NCI-H1436 treated with DMSO at 0.1 percent for 48 hours (cell line): ENCODE measurements at places on chromosomes 3 and 15.

DNA sequence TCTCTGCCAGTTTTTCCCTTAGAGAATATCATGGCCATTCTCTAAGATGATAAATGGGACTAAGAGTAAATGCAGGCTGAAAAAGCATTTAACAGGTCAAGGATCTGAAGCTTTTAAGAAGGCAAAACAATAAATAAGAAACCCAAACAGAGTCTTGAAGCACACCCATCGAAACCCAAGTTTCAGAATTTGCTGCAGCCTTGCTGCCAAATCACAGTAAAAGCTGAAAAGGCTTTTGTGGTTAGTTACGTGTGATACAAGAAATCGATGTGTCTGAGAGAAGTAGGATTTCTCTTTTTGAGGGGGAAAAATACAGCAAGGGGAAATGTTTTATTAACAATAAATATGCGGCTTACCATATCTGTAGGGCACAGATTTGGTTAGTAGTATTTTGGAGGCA lies 92.0 kb downstream of the IGF1R start:
- DNase-seq = no peak

GRCh38 chr3:181718987-181719911 lies 7.5 kb downstream of the SOX2 start:
- no peak for DNase-seq

DNA sequence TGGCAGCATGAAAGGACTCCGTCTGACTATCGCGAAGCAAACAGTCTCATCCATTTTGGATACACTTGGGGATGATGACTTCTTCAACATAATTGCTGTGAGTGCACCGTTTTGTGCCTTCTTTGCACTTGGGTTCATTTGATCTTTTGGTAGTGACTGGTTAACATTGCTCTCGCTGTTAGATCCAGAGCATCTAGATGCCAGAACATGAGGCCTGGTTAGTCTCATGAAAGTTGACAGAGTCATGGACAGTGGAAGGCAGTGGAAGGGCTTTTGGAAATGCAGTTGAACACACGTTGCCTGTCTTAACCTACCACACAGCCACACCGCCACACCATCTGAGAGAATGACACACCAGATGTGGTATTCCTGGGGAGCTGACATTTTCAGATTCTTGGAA lies 357.9 kb downstream of the LRTM1 start:
- no peak for DNase-seq

DNA sequence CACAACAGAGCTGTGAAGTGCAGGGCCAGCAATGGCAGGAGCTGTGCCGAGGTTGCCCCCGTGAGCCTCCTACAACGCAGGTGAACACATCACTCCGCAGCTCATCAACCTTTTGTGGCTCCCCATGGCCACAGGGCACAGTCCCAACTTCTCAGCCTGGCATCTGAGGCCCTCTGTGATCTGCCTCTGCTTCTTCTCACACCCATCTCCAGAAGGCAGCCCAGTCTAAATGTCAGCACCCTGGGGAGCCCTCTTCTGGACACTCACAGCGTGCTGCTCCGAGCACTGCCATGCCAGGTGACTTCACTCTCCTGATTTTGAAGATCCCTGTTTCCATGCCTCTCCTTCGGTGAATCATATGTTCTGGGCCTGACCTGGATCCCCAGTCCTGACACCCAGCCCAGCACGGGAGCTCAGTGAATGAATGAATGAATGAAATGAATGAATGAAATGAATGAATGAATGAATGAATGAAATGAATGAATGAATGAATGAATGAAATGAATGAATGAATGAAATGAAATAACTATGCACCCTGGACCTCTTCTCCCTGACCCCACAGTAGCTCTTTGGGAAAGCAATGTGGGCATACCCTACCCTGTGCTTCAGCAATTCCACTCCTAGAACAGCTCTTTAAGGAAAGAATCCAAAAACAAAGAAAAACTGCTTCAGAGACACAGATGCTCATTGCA lies 17.9 kb upstream of the SKIC8 start:
- no peak for DNase-seq

DNA sequence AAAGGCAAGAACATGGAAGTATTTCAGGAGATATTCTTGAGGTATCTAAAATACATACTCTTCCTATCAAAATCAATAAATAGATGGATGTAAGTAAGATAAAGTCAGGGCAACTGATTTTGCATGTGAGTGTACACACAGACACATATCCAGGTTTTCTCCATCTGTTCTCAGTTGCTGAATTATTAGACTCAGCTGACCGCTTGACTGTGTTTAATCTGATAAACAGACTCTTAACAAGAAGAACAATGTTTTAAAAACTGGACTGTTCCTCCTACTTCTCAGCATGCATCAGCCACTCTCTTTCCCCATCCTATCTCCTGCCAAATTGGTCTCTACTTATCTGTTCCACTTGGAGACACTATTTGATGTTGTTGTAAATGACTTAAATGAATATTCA lies 73.5 kb downstream of the GOLGA8G start:
- no peak for DNase-seq

DNA sequence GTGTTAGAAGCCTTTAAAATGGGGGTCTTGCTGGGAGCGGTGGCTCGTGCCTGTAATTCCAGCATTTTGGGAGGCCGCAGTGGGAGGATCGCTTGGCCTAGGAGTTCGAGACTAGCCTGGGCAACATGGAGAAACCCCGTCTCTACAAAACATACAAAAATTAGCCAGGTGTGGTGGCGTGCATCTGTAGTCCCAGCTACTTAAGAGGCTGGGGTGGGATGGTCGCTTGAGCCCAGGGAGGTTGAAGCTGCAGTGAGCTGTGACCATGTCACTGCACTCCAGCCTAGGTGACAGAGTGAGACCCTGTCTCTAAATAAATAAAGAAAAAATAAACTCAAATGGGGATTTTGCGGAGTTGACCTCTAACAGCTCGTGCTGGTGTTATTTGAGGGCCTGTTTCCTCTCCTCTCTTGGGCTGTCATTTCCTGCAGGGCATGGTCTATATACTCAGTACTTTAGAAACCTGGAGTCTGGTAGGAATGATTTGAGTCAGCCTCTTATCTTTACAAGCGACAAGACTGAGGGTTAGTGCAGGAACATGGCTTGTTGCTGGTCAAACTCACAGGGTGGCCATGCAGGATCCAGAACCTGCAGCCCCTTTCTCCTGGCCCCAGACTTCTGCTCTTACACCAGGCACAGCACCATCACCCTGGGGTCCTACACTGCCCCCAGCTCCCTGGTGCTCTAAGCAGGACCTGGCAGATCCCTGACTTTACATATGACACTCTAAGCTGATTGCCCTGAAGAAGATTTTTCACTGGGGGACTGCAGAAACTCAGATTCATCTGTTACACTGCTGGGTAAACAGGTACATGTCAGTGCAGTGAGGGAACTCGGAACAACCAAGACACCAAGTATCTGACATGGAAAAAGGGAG lies 15.1 kb downstream of the EHD4 start:
- DNase-seq = no peak

- no peak for DNase-seq
Measured at GRCh38 chr3:112314649-112315048, 18.3 kb upstream of the CD200 start.

DNA sequence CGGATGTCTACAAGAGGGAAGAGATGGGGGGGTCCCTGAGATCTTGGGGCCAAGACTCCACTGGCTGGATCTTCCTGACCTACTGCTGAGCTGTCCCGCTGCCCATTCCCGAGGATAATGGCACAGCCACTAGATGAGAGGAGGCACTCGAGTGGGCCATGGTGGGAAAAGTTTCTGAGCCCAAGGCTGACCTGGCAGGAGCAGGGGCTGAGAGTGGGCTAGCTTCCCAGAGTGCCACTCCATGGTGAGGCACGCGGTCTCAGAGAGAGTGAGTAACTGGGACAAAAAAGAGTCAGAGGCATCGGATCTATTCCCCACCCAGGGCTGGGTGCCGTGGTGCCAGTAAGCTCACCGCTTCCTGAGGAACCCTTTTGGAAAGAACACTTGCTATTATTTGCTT lies 10.9 kb downstream of the SLC51B start:
- no peak for DNase-seq

- DNase-seq = no peak
Measured at GRCh38 chr3:2915826-2916225, 194.3 kb downstream of the IL5RA start.

GRCh38 chr3:40871394-40871793 lies 327.9 kb upstream of the CTNNB1 start:
- DNase-seq = no peak

- no peak for DNase-seq
Measured at GRCh38 chr3:82329300-82329699, 567.9 kb upstream of the GBE1 start.

DNA sequence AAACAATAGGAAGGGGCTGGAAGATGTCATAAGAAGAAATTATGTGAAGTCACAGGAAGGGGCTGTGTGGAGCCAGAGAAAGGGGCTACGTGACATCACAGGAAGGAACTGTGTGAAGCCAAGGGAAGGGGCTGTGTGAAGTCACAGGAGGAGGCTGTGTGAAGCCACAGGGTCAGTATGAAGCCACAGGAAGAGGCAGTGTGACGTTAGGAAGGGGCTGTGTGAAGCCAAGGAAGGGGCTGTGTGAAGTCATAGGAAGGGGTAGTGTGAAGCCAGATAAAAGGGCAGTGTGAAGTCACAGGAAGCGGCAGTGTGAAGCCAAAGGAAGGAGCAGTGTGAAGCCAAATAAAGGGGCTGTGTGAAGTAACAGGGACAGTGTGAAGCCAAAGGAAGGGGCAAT lies 32.5 kb downstream of the GASK1A start:
- DNase-seq = no peak

- DNase-seq = no peak
Measured at GRCh38 chr3:124303305-124303910, 311.5 kb upstream of the ROPN1 start.

DNA sequence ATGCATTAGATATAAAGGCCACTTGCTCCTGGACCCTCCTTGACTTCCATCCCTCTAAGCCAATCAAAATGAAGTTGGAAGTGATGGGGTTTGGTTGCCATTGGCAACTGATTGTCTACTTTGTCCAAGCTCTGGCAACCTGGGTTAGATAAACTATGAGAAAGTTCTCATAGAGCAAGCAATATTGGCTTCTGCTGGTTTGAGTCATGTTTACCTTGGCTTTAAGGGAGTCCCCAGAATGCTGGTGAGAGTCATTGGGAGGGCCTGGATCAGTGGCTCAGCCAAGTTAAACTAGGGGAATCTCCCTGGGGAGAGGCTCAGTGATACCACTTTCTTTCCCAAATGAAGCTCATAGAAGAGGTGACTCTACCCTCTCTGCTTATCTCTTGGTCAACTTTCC lies 176.3 kb upstream of the ROPN1 start:
- no peak for DNase-seq
